RWPE2 (cell line): ENCODE measurements at places on chromosomes 16 and 17.
A peak's percentile ranks its signal among the peaks of the same experiment; 100 is the strongest.

DNA sequence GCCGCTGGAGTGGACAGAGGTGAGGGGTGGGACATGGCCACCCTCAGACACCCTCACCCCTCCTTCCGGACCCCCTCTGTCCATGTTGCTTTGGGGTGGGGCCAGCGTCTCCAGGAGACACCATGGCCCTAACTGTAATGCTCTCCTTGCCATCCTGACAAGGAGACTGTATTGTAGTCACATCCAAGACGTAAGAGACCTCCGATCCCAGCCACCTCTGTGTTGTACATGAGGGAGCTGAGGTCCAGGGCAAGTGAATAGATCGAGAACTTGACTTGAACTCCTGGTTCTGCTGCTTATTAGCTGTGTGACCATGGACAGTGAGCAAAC lies 30.2 kb downstream of the POLR3E start:
- DNase-seq, result no peak

DNA sequence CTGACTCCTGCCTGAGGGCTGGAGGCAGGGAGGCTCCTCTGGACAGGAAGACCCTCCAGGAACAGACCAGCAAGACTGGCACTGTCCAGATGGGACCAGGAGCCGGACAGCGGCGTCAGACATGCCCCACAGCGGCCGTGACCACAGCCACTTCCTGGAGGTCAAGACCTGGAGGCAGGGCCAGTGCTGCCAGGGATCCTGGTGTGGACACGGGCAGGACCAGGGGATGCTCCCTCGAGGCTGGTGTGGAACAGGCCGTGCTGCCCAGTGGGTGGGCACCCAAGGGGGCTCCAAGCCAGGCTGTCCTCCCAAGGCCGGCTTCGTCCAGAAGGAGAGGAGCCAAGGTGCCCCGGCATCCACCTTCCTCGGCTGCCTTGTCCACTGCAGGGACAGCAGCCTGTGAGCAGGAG lies 4.5 kb upstream of the CCDC57 start:
- peak; percentile 70 for DNase-seq

DNA sequence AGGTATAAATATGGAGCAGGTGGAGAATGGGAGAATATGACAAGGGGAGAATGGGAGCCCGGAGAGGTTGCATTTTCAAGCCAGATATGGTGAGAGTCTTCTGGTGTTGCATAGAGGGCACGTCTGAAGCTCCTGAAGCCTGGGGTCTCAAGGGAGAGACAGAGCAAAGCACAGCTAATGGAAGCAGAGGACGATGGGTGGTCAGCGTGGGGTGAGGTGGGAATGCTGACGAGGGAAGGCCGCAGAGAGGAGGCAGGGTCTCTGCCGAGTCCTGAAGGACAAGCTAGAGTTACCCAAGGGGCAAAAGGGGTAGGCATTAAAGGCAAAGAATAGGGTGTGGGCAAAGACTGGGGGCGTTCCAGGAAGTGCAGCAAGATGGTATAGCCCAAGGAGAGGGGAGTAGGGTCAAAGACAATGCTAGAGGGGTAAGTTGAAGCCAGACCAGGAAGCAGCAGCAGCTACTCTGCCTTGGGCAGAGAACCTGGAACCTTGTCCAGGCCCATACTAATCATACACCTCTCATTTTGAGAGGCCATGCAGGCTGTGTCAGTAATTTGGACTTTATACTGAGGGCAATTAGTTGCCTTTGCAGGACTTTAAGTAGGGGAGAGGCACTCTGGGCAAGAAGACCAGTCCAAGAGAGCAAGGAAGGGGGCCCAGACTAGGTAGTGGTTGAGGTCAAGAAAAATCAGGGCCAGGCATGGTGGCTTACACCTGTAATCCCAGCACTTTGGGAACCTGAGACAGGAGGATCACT lies 2.7 kb downstream of the OTOP3 start:
- DNase-seq, result peak; percentile 61

- no peak for DNase-seq
Measured at GRCh38 chr17:1367351-1367745, 32.7 kb downstream of the YWHAE start.

DNA sequence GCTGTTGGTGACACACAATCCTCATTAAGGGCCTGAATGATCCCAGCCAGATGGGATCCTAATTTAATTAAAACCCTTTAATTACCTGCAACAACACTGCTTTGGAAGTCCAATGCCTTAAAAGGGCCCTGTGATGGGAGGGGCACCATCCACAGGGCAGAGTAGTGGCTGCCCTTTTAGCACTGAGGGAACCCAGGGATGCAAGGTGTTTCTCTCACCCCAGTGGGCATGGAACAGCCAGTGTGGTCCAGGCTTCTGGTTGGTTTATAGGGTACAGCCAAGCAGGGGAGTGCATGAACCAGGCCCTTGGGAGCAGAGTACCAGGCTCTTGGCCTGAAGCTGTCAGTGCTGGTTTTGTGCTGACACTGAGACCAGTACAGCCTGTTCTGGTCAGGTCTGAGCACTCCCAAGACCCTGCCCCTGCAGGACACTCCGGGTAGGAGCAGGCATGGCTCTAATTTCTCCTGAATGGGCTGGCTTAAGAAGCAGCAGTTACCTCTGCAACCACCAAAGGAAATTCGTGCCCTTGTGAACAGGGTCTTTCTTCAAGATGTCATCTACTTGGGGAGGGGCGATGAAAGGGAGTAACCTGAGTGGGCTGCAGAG lies 9.9 kb downstream of the NXPH3 start:
- DNase-seq, result no peak

GRCh38 chr17:22692066-22692805 lies 999.9 kb downstream of the KCNJ18 start:
- DNase-seq, result no peak

- no peak for DNase-seq
Measured at GRCh38 chr17:7282752-7283321, 1.3 kb downstream of the SLC2A4 start.

DNA sequence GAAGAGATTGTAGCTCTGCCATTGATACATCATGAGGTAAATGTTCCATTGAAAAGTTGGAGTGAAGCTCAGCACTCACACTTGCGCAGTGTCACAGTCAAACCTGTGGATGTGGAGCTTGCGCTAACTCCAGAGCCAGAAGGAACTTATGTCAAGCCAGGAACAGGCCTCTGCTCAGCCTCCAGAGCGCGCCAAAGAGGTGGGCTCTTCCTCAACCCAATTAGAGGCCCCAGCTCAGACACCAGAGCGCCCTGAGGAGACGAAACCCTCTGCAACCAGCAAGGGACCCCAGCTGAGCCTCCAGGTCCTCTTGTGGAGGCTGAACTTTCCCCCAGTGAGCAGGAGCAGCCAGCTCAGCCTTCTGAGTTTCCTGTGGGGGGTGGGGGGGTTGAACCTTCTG lies 61.5 kb upstream of the FBXO47 start:
- no peak for DNase-seq

DNA sequence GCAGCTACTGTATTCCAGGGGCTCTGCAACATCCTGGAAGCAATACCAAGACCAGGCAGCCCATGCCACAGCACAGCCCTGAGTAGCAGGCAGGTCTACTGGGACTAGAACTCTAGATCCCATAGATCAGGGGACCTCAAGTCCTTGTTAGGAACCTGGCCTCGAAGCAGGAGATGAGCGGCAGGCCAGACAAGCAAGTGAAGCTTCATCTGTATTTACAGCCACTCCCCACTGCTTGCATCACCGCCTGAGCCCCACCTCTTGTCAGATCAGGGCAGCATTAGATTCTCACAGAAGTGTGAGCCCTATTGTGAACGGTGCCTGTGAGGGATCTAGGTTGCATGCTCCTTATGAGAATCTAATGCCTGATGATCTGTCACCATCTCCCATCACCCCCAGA lies 295.7 kb upstream of the TNRC6C start:
- DNase-seq, result no peak

- peak; percentile 87 for DNase-seq
Measured at GRCh38 chr16:1770328-1771187, 785 bp downstream of the NME3 start.

GRCh38 chr16:68197250-68197649 lies 38.7 kb downstream of the ESRP2 start:
- DNase-seq, result no peak

DNA sequence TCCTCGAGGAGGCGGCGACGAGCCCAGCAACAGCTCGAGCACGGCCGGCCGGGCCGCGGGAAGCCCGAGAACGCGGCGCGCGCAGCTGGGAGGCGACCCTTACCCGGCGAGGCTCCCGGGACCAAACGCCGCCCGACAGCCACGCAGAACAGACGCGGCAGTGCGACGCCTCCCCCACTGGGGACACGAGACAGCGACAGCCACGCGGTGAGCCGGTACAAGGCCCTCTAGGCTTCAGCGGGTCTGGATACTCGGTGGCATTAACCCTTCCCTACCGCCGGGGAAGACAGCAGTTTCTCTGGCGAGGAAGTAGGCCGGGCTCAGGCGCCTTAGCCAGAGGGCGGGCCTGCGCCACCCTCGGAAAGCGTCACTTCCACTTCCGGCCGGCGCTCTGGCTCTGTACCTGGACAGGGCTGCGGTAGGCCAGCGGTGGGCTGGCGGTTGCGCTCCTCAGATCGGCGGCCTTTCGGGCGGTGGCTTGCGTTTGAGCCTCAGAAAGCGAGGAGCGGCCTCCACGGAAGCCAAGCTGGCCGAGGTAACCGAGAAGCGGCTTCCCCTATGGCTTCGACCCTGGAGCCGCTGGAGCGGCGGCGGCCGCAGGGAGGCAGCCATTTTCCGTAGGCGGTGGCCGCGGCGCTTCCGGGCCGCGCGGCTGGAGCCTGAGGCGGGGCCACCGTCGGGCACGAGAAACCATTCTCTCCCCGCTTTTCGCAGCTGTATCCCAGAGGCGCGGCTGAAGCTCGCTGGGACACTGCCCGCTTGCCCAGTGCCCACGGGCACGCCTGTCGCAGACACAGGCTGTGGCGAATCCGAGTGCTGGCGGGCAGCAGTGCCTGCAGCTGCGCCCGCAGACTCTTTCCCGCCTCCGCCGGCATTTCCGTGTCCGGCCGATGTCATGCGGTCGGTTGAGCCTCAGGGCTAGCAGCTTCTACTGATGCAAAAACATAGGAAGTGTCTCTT lies at the start of the genes TIGD7 and ZNF75A:
Gene TIGD7, minus strand, starts transcription at position 322 of the 960 bp plus-strand sequence. CDS start 4,816 bp downstream, outside the sequence.
Gene ZNF75A, plus strand, starts transcription at position 389 of the 960 bp plus-strand sequence. CDS start 2,932 bp downstream, outside the sequence.
- DNase-seq, result peak; percentile 81

DNA sequence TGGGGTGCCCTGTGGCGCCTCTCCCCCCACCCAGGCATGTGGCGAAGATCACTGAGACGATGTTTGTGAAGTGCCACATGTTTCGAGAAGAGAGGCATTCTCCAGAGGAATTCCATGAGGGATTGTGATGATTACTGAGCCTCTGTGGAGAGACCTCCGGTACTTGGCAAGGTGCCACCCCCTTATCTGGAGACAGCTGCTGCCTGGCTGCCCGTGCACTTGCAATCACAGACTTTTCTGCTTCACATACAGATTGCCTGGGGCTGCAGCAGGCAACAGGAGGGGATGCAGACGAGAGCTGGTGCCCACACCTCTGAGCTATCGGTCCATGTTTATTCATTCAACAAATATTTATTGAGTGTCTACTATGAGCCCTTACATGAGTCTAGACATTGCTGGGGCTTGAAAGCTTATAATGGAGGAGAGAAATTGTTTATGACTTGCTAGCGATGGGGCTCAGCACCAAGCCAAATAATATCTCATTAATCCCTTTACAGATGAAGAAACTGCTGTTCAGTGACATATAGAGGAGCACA lies 317.2 kb upstream of the ZFHX3 start:
- DNase-seq, result no peak

DNA sequence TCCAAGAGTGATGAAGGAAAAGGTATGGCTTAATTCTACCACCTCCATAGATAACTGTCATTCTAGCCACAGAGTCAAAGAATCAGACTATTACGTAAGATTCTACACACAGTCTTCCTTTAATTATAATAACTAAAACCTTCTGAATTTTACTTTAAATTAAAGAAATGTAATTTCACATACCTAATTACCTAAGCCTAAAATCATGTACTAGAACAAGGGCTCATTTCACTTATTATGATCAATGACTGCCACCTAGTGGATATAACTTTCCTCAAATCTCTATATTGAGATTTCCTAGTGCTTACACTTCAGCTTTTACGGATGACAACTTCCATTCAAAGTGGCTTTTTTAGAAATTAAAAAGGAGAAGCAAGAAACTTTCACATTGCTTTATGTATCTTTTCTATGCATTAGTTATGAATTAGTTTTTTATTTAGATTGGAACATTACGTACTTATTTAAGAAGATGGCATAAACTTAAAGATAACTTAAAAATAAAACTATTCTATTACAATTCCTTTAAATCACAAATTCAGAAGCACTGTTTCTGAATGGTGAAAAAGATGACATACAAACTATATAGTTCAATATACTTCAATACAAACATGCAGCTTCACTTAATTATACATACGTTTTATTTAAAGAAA lies 18.2 kb upstream of the ABCA10 start:
- no peak for DNase-seq

GRCh38 chr16:80940069-80940856 lies 66.4 kb downstream of the CMC2 start:
- DNase-seq, result no peak

- no peak for DNase-seq
Measured at GRCh38 chr17:28173801-28174200, 131.3 kb downstream of the NLK start.

GRCh38 chr17:81869221-81870130 lies 1.7 kb downstream of the ARHGDIA start:
- peak; percentile 75 for DNase-seq

DNA sequence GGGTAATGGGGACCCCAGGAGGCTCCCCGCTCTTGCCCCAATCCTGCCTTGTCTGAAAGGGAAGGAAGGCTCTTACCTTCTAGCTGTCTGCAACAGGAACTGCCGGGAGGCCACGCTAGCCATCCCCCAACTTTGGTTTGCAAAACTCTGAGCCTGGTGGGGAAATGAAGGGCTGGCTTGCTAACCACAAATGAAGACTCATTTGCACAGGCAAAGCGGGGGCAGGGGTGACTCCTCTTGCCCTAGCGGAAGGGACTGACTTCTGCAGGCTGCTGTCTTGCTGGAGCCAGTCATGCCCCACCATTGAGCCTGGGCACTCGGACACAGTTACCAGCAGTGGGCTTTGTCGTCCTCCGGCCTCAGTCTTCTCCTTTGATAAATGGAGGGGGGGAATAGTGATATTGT lies 52.6 kb downstream of the PLCG2 start:
- no peak for DNase-seq

- no peak for DNase-seq
Measured at GRCh38 chr17:41530062-41531048, 2.2 kb upstream of the KRT19 start.

GRCh38 chr16:50838165-50838564 lies 96.3 kb downstream of the CYLD start:
- no peak for DNase-seq
